ENCODE measurements at places on chromosomes 7 and 10.

GRCh38 chr7:64876792-64877713, 26.0 kb upstream of the ZNF273 start:
- peak; percentile 88 for DNase-seq

GRCh38 chr10:77965294-77965693, 38.7 kb upstream of the DLG5 start:
- DNase-seq, result no peak

DNA sequence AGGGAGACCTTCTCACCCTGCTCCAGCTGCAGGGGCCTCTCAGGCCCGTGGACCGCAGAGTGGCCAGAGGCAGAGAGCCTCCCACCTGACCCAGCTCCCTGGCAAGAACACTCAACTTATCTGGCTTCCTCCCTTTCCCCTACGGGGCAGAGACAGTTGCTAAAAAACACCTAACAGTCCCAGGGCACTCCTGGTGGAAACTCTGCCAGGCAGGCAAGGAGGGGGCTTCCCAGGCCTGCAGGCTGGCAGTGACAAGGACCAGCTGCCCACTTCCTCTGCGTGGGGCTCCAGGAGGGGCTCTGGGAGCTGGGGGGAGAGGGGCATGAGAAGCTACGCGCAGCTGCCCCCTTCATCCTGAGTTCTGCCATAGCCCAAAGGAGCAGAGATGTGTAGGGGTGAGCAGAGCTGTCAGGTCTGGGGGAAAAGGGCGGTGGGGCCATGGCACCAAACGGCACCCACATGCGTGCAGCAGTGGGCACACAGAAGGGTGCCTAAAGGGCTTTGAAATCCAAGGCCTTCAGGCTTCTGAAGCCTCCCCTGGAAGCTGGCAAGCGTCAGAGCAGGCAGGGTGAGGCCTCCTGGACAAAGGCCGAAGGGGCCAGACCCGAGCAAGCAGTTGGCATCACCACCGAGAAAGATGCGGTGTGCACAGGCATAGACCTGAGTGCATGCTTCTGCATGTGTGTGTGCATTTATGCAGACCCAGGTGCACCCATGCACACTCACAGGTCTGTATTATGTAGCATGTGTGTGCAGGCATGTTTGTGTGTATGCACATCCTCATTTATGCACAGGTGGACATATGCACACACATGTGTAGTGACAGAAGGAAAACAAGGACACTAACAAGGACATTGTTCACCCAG, 14.4 kb downstream of the SPOCK2 start:
- DNase-seq, result no peak

DNA sequence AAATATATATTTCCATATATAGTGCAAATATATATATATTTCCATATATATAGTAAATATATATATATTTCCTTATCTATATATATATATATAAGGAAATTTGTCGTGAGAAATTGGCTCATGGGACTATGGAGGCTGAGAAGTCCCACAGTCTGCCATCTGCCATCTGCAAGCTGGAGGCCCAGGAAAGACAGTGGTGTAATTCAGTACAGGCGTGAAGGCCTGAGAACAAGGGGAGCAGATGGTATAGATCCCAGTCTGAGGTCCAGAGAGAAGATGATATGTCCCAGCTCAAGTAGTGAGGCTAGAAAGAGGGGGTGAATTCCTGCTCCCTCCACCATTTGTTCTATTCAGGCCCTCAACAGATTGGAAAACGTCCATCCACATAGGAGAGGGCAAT, 78.9 kb downstream of the MTPN start:
- no peak for DNase-seq

DNA sequence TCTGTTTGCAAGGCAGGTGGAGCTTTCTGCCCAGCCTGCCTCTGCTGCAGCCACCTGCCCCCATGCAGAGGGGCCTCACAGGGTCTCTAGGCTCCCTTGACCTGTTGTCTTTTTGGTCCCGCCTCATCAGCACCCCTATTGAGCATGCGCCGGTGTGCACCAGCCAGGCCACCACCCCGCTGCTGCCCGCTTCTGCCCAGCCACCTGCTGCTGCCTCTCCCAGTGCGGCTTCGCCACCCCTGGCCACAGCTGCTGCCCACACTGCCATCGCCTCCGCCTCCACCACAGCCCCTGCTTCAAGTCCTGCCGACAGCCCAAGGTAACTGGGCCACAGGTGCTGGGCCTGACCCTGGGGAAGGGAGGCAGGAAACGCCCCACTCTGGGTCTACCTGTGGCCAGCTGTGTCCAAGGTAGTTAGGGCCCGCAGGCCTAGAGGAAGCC, 38.1 kb downstream of the LDB3 start:
- no peak for DNase-seq

DNA sequence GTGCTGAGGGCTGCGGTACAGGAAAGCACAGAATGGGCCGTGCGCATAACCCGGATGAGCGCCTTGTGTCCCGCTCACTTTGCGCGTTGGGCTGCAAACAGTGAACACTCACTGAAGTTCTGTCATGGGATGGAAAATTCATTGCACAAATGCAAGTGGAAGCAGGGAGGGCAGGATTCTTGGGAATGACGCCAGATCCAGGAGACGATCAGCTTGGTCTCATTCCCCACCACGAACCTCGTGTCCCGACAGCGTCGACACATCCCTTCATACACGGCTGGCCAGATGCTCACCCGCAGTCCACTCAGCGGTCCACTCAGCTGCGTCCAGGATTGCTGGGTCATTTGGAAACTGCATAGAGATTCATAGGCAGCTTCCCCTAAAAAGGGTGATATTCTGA, 607.1 kb downstream of the SDK1 start:
- no peak for DNase-seq

- no peak for DNase-seq
These were observed 18.0 kb downstream of the STARD3NL start for GRCh38 chr7:38195804-38196595.

DNA sequence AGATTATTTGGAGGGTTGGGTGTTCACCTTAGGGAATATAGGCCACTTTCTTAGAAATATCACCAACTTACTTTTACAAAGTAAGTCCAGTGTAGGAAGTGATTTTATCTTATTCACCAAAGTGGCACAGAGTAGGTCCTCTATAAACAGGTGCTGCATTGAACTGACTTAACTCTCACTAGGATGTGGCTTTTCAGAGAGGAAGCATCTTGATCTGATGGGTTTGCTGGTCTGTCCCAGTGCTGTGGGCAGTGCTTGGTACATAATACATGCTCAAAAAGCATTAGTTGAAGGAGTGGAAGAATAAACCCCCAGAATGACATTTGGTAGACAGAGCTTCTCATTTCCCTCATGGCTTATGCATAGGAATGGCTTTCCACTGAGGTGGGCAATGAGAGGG, 334.7 kb downstream of the LRMDA start:
- no peak for DNase-seq

- DNase-seq, result no peak
These were observed 205.9 kb upstream of the PPP2R2D start for GRCh38 chr10:131694781-131695495.

DNA sequence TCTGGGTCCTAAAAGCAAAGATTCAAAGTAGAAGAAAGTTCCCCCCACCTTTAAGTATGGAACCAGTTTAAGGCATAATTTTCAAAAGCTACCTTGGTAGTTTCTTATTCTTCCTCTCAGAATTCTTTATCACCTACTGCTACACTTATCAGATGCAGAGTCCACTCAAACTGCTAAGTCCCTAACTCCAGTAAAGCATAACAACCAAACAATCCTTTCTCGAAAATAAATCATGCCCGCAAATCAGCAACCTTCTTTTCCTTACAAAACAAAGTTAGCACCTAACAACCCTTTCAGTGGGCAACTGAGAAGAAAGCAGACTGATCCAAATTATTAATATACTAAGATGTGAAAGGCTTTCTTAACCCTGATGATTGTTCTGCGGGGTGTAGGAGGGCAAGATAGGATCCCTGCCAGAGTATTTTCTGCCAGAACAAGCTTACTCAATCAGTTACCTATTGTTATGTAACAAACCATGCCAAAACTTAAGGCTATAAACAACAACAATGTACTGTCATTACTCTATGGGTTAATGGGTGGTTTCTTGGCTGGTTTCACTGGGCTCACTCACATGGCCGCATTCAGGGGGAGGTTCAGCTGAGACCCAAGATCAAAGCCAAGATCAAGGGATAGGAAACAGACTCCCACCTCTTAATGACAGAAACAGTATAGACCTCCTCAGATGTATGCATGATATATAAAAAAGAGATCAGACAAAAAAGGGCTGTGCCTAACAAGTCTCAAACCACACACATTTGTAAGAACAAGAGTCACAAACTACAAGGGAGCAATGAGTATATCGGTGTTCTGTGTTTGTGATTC, 42.0 kb downstream of the CCDC6 start:
- DNase-seq, result no peak

DNA sequence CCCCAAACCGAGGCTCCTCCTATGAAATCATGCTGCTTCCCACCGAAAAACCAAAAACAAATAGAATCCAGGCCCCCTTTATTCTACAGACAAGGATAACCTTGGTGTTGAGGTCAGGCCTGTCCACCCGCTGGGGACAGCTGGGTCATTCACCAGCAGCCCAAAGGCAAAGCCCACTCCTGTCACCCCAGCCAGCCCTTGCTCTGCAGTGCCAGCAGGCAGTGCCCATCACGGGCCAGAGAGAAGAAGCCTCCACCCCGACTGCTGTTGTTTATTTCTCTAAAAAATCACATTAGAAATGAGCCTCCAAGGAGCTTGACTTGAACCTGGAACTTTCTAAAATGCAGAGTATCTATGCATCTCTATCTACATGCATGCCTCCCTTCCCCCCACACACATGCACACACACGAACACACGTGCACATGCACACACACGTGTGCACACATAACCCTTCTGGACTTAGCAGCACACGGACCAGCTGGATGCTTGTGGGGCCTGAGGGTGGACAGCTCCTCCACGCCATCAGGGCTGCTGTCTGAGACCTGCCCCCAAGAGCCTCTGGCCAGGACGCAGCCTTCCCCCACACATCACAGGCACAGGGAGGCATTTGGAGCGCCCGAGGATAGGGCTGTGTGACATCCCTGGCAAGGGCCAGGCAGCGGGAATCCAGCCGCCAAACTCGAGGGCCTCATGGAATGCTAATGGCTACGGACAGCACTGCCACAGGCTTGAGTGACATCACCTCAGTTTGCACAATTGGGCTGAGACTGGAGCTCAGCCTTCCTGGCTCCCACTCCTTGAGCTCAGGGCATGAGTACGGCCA, 22.8 kb downstream of the PRKAG2 start:
- DNase-seq, result peak; percentile 35

GRCh38 chr10:76177936-76178335, 746.5 kb downstream of the LRMDA start:
- no peak for DNase-seq

DNA sequence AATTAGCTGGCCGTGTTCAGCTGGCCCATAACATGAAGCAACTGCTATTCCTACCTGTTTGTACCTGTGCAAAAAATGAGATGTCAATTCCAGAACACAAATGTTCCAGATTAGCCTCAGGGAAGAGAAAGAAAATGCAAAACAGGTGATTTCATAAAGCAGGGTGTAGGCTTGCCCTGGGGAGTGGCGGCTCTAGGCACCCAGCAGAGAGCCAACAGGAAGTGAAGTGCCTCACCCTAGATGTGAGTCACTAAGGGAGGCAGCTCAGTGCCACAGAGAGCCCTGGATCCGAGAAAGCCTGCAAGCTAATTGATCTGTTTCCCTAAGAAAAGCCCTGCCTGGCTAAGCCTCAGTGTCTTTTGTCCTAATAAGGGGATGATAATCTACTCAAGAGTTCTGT, 240.0 kb downstream of the ARHGAP21 start:
- peak; percentile 32 for DNase-seq

DNA sequence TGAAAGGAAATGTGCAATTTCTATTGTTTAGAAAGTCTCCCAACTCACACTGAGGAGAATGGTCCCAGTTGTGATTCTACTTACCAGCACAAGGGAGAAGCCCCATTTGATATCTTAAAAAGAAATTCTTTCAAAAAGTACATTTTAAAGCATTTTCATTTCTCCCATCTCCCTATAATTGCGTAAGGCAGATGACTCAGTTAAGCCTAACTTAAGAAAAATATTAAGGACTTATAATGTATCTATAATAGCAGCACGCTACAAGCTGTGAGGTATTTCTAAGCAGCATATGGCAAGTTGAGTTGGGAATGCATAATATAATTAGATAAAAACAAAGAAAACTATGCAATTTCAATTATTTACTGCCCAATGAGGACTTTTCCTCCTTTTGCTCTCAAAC, 8.5 kb upstream of the NRCAM start:
- no peak for DNase-seq

DNA sequence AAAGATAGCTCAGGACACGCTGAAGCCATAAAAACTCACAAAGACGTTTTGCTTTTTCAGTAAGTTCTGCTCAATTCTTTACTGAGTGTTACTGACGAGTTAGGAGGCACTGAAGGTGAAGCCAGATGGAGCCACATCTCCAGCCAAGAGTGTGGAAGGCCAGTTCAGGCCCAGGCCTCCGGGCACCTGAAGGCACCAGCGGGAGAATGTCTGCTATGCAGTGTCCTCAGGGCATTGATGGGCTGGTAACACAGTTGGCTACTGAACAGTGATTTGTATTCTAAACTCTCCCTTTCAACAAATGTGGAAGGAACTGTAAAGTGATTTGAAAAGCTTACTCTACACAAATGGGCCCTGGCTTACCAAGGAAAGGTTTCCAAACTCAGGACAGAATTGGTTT, 64.8 kb upstream of the SVIL start:
- no peak for DNase-seq

Measured in HuH-7 (cell line).